ENCODE measurements at places on chromosomes 11 and 22.
A peak's percentile ranks its signal among the peaks of the same experiment; 100 is the strongest.

- DNase-seq: peak; percentile 97
These were observed 178.2 kb downstream of the LRRC4C start for GRCh38 chr11:41281131-41281742.

- DNase-seq: peak; percentile 85
These were observed 25.6 kb upstream of the TENM4 start for GRCh38 chr11:79466411-79466810.

DNA sequence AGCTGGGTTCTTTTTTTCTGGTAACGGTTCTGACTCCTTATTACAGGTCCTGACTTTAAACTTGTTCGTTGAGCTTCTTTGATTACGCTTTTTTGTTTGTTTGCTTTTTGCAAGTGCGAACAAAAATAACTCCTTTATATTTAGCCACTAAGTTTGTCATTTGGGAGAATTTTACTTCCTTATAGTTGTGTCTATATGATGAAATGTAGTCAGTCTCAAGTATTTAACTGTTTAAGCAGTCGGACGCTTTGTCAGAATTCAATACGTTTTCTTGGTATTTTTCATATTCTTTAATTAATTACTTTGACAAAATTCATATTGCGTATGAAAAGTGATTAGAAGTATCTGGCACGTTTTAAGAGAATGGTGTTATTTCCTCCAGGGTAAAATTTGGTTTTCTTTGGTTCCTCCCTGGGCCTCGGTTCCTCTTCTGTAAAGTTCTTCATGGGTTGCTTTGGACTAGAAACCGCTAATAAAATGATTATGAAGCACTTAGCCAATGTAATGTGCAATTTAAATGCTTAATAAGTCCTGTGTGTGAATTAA is 1.3 kb downstream of the CBL start:
- DNase-seq: no peak

DNA sequence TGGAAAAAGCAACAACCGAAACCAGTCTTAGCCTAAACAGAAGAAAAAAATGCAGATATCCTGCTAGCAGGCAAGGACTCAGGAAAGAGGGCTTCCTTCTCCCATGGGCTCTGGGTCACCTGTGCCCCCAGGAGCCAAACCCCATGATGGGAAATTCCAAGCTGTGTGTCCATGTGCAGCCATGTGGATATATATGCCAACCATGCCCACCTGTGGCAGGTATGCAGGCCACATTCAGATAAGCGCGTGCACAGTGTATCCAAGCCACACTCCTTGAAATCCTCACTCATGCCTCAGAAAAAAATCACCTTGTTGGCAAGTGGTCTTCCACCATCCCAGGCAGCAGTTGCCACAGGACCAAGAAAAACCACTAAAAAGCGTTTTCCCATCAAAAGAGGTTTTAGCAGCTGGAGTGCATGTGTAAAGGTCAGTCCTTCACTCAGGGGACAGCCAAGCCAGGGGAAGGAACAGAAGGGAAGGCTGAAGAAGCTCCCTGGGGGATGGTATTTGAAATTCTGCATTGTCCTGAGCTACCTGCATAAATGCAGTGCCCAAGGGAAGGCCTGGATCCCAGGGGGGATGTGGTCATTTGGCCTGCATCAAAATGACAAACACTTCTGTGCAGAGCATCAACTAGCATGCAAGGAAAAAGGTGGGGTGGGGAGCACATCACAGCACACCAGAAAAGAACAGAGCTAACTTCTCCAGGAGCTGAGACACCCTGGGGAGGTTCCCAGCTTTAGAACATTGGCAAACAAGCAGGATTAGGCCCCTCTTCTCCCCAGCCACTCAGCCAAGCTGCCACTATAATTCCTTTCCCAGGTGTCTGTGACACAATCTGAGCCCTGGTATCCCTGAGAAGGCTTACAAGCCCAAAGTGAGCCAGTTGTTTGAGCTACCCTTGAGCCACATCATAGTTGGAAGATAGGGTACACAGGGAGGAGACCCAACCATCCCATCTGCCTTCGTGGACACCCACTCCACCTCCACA is 76.2 kb downstream of the GALNT18 start:
- DNase-seq: no peak
